Placental epithelial cell (primary cell): ENCODE measurements at places on chromosomes 5 and 9. TPM values are rescaled to one million over a fixed set of nuclear protein-coding genes. Genes with fewer than 3 reads are reported as not detected.

The NMUR2 gene
- 0.11 TPM in 1 of 2 replicates, not detected in the other for total RNA-seq

The CARTPT gene
- total RNA-seq, result not detected in 2 replicates

The ZNF462 gene
- total RNA-seq, result 17.0 and 28.3 TPM in 2 replicates

The GMCL2 gene
- total RNA-seq, result not detected in 2 replicates

The SLC26A2 gene
- 9.4 and 29.5 TPM in 2 replicates for total RNA-seq

The DPM2 gene
- 12.6 and 21.1 TPM in 2 replicates for total RNA-seq

The FAT2 gene
- under 0.01 and 0.22 TPM in 2 replicates for total RNA-seq

The GRXCR2 gene
- under 0.01 and 0.43 TPM in 2 replicates for total RNA-seq

The ANGPTL2 gene
- under 0.01 and 1.2 TPM in 2 replicates for total RNA-seq

The PIGO gene
- 18.5 and 24.8 TPM in 2 replicates for total RNA-seq

The MYMK gene
- not detected in 2 replicates for total RNA-seq

The ACTBL2 gene
- total RNA-seq, result 2.7 and 17.7 TPM in 2 replicates

The RAPGEF6 gene
- total RNA-seq, result 11.0 and 15.3 TPM in 2 replicates

The NTRK2 gene
- total RNA-seq, result 0.87 and 7.9 TPM in 2 replicates

The CACNA1B gene
- total RNA-seq, result under 0.01 and 0.11 TPM in 2 replicates

The ZFP2 gene
- 0.76 and 1.6 TPM in 2 replicates for total RNA-seq

The TMEM171 gene
- 0.39 and 3.1 TPM in 2 replicates for total RNA-seq

The ANKDD1B gene
- 0.33 and 1.2 TPM in 2 replicates for total RNA-seq

The PRUNE2 gene
- 4.7 and 12.6 TPM in 2 replicates for total RNA-seq

The BTNL3 gene
- not detected in 2 replicates for total RNA-seq

The TDRD7 gene
- total RNA-seq, result 5.1 and 7.3 TPM in 2 replicates

The TMEM215 gene
- total RNA-seq, result not detected in 2 replicates

The CDX1 gene
- total RNA-seq, result 0.39 TPM in 1 of 2 replicates, not detected in the other

The LRRC70 gene
- total RNA-seq, result 0.65 and 2.0 TPM in 2 replicates

The PCA3 gene
- 0.39 TPM in 1 of 2 replicates, not detected in the other for total RNA-seq

The SMIM33 gene
- not detected in 2 replicates for total RNA-seq

The OR1J2 gene
- total RNA-seq, result not detected in 2 replicates

The SNCAIP gene
- 0.11 and 2.0 TPM in 2 replicates for total RNA-seq

The SOX30 gene
- total RNA-seq, result not detected in 2 replicates

The FGF1 gene
- 0.54 TPM in 1 of 2 replicates, not detected in the other for total RNA-seq

The PLAC8L1 gene
- total RNA-seq, result not detected in 2 replicates

The KCNIP1 gene
- total RNA-seq, result under 0.01 and 0.11 TPM in 2 replicates
